ENCODE measurements at places on chromosomes 11 and 22. TPM values are rescaled to one million over a fixed set of nuclear protein-coding genes. Genes with fewer than 3 reads are reported as not detected.

The TSPAN18 gene
- 44.9 TPM for total RNA-seq

The GSTT2B gene
- 0.44 TPM for total RNA-seq

The VPREB1 gene
- not detected for total RNA-seq

The PRODH gene
- 0.34 TPM for total RNA-seq

The CCDC116 gene
- total RNA-seq = 0.81 TPM

The HTR3A gene
- total RNA-seq = not detected

The E2F8 gene
- 22.8 TPM for total RNA-seq

Data from T-helper 1 cell treated with Interleukin-12 subunit alpha and Interleukin-12 subunit beta and Interleukin-4 antibody, amounts not matched to agents 30 ng/mL and 1 ng/mL, for 36 hours (primary cell).